Dorsolateral prefrontal cortex (tissue), 122 donors: ENCODE measurements at places on chromosomes 2 and 18. TPM values are rescaled to one million over a fixed set of nuclear protein-coding genes. Genes with fewer than 3 reads are reported as not detected.

The MYO7B gene
- total RNA-seq: 0.46 TPM

The FAP gene
- total RNA-seq: 7.6 TPM

The AQP12A gene
- total RNA-seq: not detected

The FTCDNL1 gene
- total RNA-seq: 14.9 TPM

The DYSF gene
- total RNA-seq: 35.0 TPM

The OTOF gene
- 1.6 TPM for total RNA-seq

The SNORC gene
- 40.7 TPM for total RNA-seq

The ADAM23 gene
- total RNA-seq: 87.7 TPM
